Stimulated activated CD4-positive, alpha-beta T cell treated with anti-CD3 and anti-CD28 coated beads, TNF-alpha, amount 100 ng/mL, for 4 hours (primary cell): ENCODE measurements at places on chromosomes 4 and X.

DNA sequence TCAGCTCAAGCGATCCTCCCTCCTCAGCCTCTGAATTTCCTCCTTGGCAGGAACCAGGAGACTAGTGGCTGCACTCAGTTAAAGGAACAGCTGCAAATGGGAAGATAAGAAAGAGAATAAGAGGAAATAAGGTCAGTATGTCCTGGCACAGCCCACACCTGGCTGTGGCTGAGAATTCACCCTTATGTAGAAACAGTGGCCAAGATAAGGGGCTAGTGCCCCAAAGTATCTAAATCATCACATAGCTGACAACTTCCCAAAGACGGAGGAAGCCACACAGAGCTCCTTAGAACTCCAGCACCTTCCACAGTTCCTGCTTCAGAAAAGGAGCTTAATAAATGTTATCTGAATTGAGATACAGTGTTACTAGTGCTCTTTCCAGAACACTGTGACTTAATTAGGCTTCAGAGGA lies 2.3 kb upstream of the CHIC2 start:
- no peak for DNase-seq

- DNase-seq, result no peak
These were observed 1028.1 kb downstream of the SH3BGRL start for GRCh38 chrX:82230013-82230412.

GRCh38 chr4:139525414-139525813 lies 30.6 kb downstream of the SETD7 start:
- no peak for DNase-seq

DNA sequence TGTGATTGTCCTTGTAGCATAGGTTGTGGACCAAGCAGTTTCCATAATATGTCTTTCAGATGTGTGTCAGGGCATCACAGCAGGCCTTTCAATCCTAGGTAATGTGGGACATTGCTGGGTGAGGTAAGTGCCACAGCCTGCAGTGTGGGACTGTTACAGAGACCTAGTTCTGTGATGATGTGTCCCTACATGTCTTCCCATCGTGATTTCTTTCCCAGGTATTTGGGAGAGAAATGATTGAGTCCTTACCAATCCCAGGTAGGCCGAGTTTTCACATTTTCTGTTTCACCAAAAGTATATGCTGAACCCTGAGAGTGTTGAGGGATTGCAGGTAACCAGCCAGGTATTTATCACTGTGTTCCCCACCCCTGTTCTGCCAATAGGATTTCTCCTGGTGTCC lies 10.6 kb upstream of the ATXN3L start:
- no peak for DNase-seq

GRCh38 chr4:139184129-139184528 lies 7.1 kb upstream of the ELF2 start:
- no peak for DNase-seq

DNA sequence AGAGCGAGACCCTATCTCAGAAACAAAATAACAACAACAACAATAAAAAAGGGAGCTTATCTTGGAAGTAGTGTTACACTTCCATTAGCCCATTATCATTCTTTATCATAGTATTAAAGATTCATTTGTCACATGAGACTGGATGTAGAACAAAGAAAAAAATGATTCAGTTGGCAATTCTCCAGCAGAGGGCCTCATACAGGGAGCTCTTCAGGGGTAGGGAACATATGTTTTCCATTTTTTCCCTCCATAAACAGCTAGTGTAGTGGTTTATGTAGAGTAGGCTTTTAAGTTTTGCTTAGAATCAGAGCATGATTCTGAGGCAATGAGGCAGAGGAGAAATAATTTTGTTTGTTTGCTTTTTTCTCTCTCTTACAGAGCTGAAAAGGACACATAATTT lies 5.8 kb downstream of the CPE start:
- no peak for DNase-seq

- DNase-seq, result no peak
These were observed 1.6 kb upstream of the JCHAIN start for GRCh38 chr4:70667740-70668535.

- DNase-seq, result no peak
These were observed 126.9 kb downstream of the FAM53A start for GRCh38 chr4:1557221-1557597.

GRCh38 chr4:98758182-98758581 lies 99.8 kb upstream of the TSPAN5 start:
- DNase-seq, result no peak

GRCh38 chr4:70712150-70712549 lies 9.6 kb upstream of the RUFY3 start:
- DNase-seq, result no peak

DNA sequence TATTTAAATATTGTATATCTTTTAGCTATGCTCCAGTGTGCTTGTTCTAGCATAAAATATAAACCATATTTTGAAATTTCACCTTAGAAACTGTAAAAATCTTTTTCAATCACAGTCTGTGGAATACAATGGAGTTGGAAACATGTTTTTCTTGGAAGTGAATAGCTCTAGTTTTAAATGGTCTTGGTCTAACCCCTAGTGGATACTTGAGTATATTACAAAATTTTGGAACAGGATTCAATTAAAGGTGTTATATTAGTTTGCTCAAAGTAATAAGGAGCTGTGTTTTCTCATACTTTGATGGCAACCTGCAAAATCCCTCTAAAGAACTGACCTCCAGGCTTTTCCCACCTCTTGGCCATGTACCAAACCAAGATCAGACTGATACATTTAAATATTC lies 48.2 kb downstream of the STK26 start:
- no peak for DNase-seq

DNA sequence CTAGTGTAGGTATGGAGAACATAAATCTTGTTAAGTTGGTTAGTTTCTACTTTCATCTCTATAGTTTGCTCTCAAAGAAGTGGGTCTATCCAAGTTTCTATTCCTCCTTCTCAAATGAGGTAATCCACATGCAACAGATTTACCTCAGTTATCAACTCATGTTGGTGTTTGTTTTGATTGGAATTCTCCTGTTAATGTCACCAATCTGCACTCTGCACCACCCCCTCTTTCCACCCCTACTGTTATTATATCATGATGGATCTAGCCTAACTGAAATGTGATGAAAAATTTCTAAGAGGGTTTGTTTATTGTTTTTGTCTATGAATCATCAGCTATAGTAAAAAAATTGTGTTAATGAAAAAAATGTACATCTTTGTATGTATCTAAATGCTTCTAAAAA lies 66.1 kb downstream of the AGTR2 start:
- no peak for DNase-seq

DNA sequence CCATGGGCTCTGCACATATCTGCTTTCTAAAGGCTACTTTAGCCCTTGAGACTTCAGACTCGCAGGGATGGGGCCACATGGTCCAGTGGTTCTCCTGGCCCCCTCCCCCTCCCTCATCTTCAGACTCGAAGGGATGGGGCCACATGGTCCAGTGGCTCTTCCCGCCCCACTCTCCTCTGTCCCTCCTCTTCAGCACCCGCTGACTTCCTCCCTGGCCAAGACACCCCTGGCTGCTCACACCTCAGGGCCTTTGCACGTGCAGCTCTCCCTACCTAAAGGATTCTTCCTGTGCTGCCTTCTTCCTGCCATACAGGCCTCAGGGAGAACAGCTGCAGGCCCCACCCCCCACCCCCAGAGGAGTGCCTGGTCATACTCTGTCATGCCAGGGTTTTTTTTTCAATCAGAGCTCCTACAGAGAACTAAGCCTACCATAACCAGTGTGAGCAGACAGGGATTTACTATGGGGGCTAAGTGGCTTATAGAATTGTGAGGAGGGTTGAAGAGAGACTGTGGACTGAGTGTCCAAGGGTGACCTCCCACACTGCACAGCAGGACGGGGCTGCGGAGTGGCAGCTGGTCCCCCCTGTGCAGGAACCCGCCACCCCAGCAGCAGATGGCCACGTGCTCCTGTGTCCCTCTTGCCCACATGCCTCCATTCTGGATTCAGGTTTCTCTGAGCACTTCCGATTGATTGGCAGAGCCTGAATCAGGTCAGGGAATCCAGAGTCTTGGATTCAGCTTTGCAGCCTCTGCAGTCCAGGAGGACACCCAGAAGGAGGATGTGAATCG lies 6.1 kb upstream of the SPON2 start:
- DNase-seq, result no peak

- no peak for DNase-seq
These were observed 1.7 kb upstream of the TMEM271 start for GRCh38 chr4:577499-578450.
